ENCODE measurements at places on chromosomes 6 and 20.

DNA sequence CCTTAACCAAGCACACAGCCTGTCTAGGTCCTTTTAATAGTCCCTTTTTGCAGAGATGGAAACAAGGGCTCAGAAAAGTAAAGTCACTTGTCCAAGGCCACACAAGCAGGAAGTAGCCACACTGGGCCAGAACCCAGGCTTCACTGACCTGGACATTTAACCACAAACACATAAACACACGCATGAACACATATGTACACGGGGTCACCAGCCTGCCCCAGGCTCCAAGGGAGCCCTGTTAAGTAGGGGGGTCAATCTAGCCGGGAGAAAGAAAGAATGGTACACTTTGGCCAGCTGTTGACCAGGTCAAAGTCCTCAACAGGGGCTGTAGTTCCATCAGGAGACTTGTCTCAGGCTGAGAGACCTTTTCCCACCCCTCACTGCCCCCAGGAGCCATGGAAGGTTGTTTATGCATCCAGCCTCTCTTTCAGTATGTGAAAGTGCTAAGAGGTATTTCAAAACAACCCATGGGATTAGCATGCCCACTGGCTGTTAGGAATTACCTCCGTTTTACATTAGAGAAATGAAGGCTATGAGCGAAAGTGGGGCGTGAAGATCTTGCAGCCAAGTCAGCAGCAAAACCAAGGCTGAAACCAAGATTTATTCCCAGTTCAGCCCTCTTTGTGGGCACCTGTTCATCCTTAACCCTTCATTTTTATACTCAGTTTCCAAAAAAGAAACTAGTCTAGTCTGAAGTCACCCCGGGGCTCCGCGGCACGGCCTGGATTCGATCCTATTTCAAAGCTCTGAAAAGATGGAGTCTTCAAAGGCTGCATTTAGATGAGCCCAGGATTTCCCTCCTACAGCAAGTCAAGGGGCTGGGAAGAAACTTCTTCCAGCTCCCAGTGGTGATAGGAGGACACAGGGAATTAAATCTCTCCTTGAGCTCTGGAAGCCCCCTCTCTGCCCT lies 9.8 kb downstream of the SDC4 start:
- no peak for DNase-seq

- DNase-seq = no peak
These were observed 37.4 kb downstream of the VEGFA start for GRCh38 chr6:43807228-43808061.

- no peak for DNase-seq
These were observed 14.0 kb downstream of the IGF2R start for GRCh38 chr6:159982731-159983506.

- no peak for DNase-seq
These were observed 161.2 kb downstream of the TAF4 start for GRCh38 chr20:61904456-61904855.

- peak; percentile 93 for DNase-seq
These were observed 3.5 kb downstream of the MYLK2 start for GRCh38 chr20:31822421-31823330.

DNA sequence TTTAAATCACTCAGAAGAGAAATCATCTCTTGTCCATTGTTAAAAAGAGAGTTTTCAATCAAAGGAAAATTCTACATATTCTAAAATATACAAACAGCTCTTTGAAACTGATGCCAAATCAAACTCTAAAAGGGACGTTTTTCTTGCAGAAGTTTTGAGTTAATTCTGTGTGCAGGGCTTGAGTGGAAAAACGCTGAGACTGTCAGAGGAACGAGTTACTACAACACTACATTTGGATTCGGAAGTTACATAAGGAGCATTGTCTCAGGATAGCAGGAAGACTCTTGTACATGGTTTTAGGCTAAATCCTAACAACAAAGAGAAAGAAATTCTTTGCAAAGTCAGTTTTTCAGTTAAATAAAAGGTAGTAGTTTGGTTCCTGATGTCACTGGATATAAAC lies 155.7 kb upstream of the SUPT3H start:
- DNase-seq = no peak

DNA sequence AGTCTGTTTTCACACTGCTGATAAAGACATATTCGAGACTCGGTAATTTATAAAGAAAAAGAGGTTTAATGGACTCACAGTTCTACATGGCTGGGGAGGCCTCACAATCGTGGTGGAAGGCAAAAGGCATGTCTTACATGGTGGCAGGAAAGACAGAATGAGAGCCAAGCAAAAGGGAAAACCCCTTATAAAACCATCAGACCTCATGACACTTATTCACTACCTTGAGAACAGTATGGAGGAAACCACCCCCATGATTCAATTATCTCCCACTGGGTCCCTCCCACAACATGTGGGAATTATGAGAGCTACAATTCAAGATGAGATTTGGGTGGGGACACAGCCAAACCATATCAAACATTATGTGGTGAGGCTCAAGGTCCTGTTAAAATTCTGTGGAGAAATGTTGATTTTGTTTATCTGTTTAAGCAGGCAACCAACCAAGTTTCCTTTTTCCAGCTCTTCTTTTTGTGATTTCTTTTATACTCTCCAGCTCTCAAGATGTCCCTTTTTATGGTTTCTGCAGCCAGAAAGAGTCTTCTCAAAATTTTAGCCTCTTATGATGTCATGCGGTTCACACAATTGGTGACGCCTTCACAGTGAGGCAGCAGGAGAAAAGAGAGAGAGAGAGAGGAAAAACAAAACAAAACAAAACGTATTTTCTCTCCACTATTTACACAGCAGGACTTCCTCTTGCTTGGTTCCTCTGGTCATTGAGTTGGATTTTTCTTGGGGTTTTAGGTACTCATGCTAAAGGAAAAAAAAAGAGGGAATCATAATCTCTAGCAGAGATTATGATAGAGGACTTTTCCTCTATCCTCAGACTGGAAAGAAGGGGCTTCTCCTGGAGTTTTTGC lies 18.0 kb downstream of the AIG1 start:
- no peak for DNase-seq

- DNase-seq = no peak
These were observed 200.2 kb downstream of the CBLN4 start for GRCh38 chr20:55805138-55805537.

Measured in activated effector memory CD4-positive, alpha-beta T cell treated with anti-CD3 and anti-CD28 coated beads, Interleukin-2, amount 50 U/mL, for 16 hours (primary cell).